Frontal cortex (tissue), 4 donors: ENCODE measurements at places on chromosomes 5 and 9. TPM values are rescaled to one million over a fixed set of nuclear protein-coding genes. Genes with fewer than 3 reads are reported as not detected.

- no peak for DNase-seq
Measured at GRCh38 chr5:94856257-94856800, 237.9 kb downstream of the SLF1 start.

DNA sequence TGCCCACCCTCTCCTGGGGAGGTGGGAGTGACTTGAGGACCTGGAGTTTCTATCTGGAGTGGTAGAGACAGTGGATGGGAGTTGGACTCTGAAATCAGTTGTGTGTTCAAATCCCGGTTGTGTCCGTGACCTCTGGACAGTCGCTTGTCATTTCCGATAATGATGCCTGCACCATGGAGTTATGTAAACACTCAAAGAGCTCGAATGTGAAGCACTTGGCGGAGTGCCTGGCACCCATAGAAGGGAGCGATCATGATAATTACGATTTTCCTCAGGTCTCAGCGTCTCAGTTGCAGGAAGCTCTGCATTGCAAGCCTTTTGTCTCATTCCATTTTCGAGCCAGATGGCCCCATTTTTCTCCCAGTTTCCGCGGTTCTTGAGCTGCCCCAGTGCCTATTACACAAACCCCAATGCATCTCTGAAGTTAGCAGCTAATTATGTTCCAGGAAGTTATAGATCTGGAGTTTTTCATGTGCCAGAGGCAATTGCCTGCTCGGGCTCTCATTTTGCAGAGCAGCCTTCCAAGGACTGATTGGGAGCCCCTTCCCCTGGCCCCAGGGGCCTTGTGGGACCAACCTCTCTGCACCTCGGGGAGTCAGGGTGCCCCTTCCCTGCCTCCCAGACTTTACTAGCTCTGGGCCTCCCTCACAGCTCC is 175.5 kb upstream of the MVB12B start:
- no peak for DNase-seq

GRCh38 chr5:53438486-53439472 is 41.6 kb upstream of the FST start:
- no peak for DNase-seq

- no peak for DNase-seq
Measured at GRCh38 chr9:7340451-7340850, 459.1 kb downstream of the DMAC1 start.

DNA sequence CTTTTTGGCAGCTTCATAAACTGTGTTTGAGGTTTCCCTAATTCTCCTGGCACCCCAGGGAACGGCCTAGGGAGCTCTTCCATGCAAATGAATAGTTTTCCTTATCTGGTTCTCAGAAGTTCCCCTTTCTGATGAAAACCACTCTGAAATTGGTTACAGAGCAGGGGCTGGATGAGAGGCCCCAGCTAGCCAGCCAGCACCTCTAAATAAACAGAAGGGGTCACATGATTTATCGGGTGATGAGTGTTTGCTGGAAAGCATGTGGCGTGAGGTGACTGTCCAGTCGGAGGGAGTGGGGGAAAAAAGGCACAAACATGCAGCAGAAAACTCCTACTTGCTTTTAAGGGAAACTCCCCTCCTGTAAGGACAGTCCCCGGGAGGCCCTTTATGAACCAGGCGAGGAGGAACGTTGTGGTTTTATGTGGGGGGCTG is 261.2 kb upstream of the ANKRD55 start:
- no peak for DNase-seq

GRCh38 chr9:16626577-16627130 is 243.8 kb downstream of the BNC2 start:
- DNase-seq = no peak

DNA sequence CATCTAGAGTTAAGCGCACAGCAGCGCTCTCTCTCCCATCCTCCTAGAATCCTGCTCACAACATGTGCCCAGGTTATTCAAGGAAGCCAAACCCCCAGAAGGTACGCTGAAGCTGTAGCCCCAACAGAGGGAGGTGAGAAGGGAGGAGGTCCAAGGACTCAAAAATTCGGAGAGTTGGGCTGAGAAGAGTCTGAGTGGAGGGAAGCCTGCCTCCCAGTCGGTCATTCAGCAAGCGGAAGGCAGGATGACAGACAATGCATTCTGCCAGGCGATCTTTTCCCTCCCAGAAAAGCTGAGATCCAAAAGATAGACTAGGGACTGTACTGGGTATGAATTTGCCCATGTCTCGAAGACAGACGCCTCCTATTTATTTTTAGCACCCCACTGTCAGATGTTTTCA is 189.2 kb downstream of the FRMD3 start:
- no peak for DNase-seq

GRCh38 chr9:88596376-88596775 is 61.4 kb downstream of the NXNL2 start:
- DNase-seq = no peak

GRCh38 chr5:131405674-131406073 is 141.8 kb downstream of the CDC42SE2 start:
- no peak for DNase-seq

DNA sequence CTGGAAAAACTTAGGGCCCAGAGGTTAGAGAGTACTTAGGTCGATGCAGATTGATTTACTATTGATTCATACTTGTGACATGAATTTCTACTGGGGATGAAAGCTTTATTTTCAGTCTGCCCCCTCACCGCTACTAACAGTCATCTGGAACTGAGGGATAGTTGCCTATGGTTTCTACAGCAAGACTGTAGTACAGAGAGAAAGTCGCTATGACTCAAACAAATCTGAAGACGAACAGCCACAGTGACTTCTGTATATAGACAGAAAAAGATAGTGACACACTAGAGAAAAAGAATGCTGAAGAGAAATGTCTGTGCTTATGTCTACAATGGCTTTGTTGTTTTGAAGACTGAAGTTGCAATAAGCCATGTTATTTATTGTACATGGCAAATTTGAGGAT is 17.3 kb downstream of the OR13D1 start:
- DNase-seq = no peak

GRCh38 chr9:36988848-36989247 is 45.2 kb downstream of the PAX5 start:
- DNase-seq = no peak

- DNase-seq = no peak
Measured at GRCh38 chr5:174056064-174056847, 10.8 kb downstream of the NSG2 start.

DNA sequence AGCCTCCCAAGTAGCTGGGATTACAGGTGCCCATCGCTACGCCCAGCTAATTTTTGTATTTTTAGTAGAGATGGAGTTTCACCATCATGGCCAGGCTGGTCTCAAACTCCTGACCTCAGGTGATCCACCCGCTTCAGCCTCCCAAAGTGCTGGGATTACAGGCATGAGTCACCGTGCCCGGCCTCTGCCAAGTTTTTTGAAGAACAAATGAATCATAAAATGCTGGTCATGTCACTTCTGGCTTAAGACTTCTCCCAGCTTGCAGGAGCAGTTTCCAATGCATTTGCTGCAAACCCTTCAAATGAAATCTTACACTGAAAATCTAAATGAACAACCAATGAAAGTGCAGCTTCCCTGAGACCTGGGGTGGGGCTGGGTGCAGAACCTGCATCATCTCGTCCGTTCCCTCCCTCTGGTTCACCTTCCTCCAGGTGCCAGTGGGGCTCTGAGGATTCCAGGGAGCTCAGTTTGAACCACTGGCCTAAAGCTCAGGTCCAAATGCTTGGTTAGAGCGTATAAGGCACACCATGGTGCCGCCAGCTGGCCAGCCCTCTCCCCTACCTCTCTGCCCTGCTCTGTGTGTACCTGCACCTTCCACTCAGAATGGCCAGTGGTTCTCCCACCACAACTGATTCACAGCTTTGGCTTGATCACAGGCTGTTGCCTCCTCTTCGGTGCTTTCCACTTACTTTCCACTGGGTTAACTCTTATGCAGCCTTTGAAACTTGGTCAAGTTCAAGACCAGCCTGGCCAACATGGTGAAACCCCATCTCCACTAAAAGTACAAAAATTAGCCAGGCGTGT is 39.8 kb upstream of the FUBP3 start:
- DNase-seq = no peak

DNA sequence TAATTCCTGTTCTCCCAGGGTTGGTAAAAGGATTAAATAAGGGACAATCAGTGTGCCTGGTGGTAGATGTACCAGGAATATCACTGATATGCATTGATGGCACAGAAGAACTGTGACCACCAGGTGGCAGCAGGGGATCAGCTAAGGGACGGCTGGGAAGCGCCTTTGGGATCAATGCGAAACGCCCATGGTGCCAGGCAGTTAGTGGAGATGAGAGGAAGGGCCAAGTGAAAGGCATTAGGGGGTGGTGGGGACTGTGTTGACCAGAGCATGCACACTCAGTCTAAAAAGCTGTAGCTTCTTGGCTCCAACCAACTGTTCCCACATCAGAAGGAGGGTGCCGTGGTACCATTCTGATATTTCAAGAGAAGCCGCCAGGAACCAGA is 55.6 kb downstream of the ARHGEF37 start:
- peak; percentile 37 for DNase-seq

- DNase-seq = no peak
Measured at GRCh38 chr9:113293285-113293878, 9.8 kb downstream of the RNF183 start.

DNA sequence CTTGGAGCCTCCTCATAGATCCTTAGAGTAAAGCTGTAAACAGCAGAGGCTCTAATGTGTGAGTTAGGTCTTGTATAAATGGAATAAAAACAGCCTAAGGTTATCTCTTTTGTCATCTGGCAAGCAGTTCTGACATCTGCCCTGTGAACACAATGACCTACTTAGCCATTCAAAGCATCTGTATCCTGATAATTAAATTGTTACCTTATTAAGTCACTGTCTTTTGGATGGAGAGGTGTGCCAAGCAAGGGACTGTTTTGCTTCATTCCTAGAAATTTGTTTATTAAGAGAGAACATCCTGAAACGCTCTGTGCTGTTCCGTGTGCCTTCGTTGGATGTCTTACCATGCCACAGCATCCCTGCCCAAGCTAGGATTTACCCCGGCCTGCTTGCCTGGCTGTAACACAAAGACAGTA is 1.5 kb downstream of the LSM11 start:
- DNase-seq = no peak

DNA sequence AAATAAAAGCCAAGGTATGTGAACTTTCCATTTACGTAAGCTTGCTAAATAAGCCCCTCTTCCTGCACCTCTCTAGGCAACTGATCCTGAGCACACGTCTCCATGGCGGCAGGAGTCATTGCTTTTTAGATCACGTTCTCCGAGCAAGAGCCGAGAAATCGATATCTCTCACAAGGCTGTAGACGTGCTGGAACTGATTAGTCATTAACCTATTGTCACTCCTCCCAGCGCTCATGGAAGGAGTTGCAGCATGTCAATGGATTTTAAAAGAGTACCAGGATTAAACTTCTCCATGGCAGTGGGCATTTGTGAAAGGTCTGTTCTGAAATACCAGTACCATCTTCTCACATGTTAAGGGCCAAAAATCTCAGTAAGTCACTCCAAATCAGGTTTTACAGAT is 4.7 kb upstream of the ADCY2 start:
- DNase-seq = no peak

GRCh38 chr9:93320591-93321219 is 130.8 kb upstream of the FAM120A start:
- DNase-seq = no peak

DNA sequence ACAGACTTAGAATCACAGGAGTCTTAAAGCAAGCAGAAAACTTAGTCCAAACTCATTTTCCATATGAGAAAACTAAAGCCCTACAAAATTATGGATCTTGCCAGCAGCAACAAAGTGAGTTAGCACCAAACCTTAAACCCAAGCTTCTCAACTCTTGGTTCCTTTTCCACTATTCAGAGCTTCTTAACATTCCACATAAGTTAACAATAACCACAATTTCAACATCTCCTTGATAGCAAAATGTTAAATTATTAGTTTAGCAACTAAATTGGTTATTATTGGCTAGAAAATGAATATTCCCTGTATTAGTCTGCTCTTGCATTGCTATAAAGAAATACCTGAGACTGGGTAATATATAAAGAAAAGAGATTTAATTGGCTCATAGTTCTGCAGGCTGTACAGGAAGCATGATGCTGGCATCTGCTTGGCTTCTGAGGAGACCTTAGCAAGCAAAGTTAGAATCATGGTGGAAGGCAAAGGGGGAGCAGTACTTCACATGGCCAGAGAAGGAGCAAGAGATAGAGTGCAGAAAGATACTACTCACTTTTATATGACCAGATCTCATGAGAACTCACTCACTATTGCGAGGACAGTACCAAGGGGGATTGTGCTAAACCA is 26.2 kb upstream of the ARSB start:
- DNase-seq = no peak

DNA sequence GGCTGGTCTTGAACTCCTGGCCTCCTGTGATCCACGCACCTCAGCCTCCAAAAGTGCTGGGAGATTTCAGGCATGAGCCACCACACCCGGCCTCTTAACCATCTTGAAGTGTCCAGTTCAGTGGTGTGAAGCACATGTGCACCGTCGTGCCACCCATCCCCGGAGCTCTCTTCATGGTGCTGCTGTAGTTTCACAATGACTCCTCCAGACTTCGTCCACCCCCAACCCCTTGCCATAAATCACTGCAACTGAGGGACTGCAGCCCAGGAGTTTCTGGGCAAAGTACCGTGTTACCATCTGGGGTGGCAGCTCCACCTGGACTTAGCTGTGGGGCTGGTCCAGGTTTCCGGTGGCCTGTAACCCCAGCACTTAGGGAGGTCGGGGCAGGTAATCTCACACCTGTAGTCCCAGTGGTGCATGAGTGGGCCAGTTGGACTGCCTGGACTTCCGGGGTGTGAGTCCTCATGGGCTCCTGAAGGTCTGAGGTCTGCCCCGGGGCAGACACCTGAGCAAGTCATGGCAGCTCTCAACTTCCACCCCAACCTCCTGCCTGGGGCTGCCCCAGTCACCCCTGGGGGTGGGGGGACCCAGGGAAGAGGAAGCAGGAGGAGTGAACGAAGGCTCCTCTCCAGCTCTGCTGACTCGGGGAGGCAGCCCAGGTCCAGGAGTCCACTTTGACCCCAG is 6.6 kb upstream of the N4BP3 start:
- DNase-seq = no peak

DNA sequence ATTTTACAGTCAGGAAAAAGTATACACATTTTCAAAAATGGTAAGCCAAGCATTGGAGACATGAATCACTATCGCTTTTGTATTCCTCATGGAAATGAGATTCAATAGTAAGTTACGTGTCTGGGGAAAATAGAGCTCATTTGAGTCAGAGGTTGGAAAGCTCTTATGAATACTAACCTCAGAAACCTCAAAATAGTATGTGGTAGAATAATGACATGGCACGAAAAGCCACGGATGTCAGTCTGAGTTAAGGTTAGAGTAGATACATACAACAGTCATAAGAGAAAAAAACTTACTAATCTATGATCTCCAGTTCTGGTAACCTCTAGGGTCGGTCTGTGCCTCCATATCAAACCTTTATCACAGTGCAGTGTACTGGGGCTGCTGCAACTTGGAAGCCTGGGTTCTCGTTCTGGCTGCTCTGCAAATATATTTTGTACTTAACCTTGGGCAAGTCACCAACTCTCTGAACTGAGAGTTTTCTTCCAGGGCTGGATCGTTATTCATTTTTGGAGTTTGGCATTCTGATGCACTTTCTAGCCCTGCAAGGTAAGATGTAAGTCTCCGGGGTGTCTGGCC is 31.8 kb downstream of the MAP1B start:
- no peak for DNase-seq

The PCDHGB6 gene
- total RNA-seq = 9.8 TPM

The DMRT1 gene
- under 0.01 TPM for total RNA-seq

The BTNL3 gene
- not detected for total RNA-seq

The GARIN3 gene
- not detected for total RNA-seq

The ADAMTS2 gene
- total RNA-seq = 3.3 TPM

The SCGB3A2 gene
- total RNA-seq = not detected

The MVB12B gene
- total RNA-seq = 28.5 TPM

The PITX1 gene
- total RNA-seq = not detected

The NKD2 gene
- 2.9 TPM for total RNA-seq

The PFN3 gene
- total RNA-seq = 0.82 TPM

The ADAMTSL1 gene
- 11.4 TPM for total RNA-seq

The LPAR1 gene
- 24.5 TPM for total RNA-seq

The ZNF454 gene
- total RNA-seq = 9.0 TPM

The ANKRD31 gene
- 0.82 TPM for total RNA-seq

The SV2C gene
- total RNA-seq = 2.9 TPM

The CTXN3 gene
- 13.9 TPM for total RNA-seq
